ENCODE measurements at places on chromosomes 2 and 18.

GRCh38 chr2:11949732-11950523 is 203.5 kb downstream of the LPIN1 start:
- DNase-seq = no peak

DNA sequence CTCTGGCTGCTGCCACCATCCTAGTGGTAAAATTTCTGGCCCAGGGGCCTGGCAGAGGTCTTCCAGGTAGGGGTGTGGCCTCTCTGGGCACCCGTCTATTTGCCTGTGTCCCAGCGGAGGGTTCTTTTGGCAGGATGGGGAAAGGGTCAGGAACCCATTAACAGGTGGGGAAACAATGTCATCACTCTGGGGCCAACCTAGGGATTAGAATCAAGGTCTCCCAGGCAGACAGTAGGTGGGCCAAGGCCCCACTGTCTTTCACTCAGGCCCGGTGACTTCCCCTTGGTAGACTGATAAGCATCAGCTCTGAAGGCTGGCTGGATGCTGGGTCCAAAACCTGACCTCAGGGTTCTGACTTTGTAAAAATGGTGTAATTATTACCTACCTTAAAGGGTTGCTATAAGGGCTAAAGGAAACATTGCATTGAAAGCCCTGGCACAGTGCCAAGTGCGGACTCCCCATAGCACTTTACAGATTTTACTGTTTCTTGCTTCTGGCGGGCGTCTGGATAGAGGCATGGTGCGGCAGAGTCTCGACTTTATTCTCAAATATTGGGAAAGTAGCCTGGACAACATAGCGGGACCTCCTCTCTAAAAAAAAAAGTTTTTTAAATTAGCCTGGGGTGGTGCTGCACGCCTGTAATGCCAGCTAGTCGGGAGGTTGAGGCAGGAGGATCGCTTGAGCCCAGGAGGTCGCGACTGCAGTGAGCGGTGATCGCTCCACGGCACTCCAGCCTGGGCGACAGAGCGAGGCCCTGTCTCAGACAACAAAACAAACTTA is 2.2 kb downstream of the LBX2 start:
- no peak for DNase-seq

DNA sequence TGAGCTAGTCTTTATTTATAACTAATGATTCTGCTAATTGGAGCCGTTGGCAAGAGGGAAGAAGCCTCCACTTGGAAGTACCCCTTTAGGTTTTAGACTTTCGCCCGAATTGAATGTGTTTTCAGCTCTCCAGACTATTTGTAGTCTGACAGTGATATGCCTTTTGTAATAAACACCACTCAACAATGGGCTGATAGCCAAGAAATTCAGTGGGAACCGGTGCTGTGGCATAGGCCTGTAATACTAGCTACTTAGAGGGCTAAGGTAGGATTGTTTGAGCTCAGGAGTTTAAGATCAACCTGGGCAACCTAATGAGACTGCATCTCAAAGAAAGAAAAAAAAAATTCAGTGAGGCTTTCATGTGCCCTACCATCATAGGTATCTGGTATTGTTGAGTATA is 13.6 kb upstream of the ZSCAN30 start:
- DNase-seq = no peak

GRCh38 chr2:217467331-217467730 is 535.5 kb downstream of the TNS1 start:
- DNase-seq = no peak

GRCh38 chr2:213691351-213691750 is 407.1 kb downstream of the SPAG16 start:
- no peak for DNase-seq

DNA sequence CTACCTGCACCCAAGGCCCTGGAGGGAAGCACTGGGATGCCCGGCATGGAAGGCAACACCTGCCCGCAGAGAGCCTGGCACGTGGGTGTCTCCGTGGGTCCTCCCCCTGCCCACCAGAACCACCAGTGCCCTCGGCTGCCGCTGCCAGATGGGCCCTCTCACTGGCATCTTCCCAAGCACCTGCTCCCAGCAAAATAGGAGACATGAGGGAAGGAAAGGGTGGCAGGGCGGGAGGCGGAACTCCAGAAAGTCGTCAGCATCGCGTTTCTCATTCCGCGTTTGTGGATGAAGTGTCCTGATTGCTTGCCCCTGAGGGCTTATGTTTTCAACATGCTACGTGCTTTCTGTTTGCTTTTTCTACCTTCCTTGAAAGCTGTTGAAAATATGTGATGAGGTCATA is 8.8 kb upstream of the SNTG2 start:
- no peak for DNase-seq

DNA sequence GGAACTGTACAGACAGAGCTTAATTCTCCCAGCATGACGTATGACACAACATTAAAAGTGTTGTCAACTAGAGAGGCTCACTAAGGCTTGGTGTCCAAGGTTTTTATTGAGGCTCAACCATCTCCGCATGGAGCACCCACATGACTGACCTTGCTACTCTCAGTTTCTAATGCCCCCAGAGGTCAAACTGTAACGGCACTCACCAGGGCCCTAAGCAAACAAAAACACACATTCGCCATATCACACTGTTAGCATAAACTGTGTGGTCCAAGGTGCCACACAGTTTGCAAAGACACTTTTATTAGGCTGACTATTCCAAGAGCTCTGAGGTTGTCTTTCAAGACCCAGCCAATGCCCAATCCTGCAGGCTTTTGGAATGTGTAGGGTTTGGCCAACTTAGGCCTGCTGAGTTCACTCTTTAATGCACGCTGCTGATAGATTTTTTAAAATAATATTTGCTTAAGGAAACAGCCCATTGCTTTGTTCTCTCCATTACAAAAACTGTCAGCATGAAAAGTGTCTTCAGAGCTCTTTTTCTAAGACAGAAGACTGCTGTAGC is 114.9 kb downstream of the DSC3 start:
- DNase-seq = no peak

- DNase-seq = no peak
Measured at GRCh38 chr2:74696829-74697228, 42.8 kb downstream of the SEMA4F start.

- no peak for DNase-seq
Measured at GRCh38 chr2:69973335-69973735, 11.9 kb upstream of the ASPRV1 start.

DNA sequence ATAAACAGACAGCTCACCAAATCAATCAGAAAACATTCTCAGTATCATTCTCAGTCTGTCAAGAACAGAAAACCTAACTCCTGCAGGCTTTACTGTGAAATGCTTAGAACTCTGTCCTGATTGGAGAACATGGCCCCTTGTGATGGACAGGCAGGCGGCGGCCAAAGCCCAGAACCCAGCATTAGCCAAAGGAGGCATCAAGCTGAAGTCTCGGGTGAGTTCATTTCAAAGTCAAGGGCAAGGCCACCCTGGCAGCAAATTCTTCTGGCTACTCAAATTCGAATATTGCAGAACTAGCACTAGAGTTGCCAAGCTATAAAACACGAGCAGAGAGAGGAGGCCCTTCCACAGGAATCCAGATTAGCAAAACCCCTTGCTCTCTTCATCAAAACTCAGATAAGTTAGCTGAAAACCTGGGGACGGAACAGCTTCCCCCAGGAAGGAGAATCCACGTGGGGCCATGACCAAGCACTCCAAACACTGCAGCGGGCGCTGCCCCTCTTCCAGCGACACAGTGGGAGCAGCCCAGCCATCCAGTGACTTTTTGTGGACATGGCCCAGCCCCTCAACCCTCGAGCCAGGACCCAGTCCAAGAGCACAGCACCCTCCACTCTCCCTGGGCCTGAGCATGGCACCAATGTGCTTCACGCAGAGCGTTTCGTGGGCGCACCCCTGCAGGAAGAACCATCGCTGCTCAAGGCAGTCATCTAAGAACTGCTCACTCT is 98.6 kb downstream of the HDAC4 start:
- no peak for DNase-seq

- no peak for DNase-seq
Measured at GRCh38 chr2:227789803-227790202, 23.8 kb upstream of the CCL20 start.

- no peak for DNase-seq
Measured at GRCh38 chr2:10109311-10109710, 13.2 kb upstream of the RRM2 start.

GRCh38 chr2:189952536-189953109 is 109.9 kb downstream of the MSTN start:
- DNase-seq = no peak

- no peak for DNase-seq
Measured at GRCh38 chr2:171999161-171999560, 592 bp upstream of the METAP1D start.

- no peak for DNase-seq
Measured at GRCh38 chr2:64797881-64798575, 144.3 kb upstream of the SERTAD2 start.

DNA sequence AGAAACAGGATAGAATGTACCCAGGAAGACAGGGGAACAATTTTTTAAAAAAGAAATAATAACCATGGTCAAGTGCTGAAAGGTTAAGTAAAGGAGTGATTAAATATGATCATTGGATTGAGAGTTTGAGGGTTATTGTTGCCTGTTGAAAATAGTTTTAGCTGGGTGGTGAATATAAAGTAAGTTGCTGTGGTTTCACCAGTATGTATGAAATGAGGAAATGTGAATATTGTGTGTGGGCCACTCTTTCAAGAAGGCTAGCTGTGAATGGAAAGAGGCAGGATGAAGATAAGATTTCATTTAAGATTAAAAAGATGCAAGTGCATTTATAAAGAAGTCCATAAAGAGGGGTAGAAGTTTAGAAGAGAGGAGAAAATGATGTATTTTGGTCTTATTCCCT is 53.8 kb downstream of the GULP1 start:
- no peak for DNase-seq

Measured in CD4-positive, alpha-beta T cell treated with Interleukin-4 for 4 hours (primary cell).